Esophagus mucosa (tissue), 1 donor: ENCODE measurements at places on chromosomes 16 and 17.

DNA sequence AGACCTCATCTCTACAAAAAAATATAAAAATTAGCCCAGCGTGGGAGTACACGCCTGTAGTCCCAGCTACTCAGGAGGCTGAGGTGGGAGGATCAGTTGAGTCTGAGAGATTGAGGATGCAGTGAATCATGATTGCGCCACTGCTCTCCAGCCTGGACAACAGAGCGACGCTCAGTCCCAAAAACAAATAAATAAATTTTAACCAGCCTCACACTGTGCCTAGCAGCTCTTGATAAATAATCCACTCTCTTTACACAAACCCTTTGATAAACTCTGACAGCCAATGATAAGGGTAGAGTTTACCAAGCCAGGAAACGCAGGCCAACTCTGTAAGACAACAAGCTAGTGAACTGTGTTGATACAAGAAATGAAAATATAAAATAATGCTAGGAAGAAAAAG lies 32.7 kb downstream of the LITAF start:
- ATAC-seq, result no peak

GRCh38 chr16:73389085-73389484 lies 341.2 kb upstream of the ZFHX3 start:
- no peak for ATAC-seq

DNA sequence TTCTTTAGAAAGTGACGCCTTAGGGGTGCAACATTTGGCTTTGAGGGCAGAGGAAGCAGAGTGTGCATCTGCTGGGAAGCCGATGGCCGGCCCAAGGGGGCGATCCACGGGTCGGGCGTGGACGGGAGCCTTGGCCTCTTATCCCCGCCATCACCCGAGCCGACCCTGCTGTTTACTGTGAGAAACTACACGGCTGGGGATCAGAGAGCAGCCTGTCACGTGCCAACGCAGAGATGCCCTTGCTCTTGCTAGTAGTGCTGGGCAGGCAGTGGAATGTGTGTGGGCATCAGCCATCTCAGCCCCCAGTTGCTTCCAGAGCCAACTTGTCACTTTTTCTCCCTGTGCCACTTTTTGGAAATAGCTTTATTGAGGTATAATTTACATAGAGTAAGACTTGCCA lies 26.7 kb upstream of the ITGB4 start:
- no peak for ATAC-seq

- ATAC-seq, result no peak
These were observed 29.7 kb upstream of the GAN start for GRCh38 chr16:81284995-81285600.

DNA sequence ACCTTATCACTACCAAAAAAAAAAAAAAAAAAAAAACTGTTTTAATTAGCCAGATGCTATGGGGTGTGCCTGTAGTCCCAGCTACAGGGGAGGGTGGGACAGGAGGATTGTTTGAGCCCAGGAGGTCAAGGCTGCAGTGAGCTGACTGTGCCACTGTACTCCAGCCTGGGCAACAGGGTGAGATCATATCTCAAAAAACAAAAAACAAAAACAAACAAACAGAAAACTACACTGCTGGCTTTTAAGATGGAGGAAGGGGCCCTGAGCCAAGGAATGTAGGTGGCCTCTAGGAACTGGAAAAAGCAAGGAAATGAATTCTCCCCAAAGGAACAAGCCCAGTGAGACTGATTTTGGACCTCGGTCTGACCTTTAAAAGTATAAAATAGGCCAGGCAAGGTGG lies 61.4 kb downstream of the BEAN1 start:
- ATAC-seq, result no peak

GRCh38 chr16:3767333-3767986 lies 50.1 kb upstream of the TRAP1 start:
- no peak for ATAC-seq

DNA sequence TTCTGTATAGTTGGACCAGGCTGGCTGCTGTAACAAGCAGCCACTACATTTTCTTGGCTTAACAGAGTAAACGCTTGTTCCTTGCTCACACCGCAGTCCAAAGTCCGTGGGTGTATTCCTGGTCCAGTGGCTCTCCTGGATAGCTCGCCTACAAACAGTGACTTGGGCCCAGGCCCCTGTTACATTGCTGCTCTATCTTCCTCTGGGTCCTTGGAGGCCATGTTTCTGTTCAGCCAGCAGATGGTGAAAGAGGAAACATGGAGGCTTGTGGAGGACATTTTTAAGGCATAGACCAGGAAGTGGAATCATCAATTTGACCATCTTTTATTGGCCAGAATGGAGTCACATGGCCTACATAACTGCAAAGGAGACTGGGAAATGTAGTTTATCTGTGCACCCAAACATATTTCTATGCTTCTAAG lies 55.1 kb downstream of the ATP2C2 start:
- ATAC-seq, result peak; percentile 69

DNA sequence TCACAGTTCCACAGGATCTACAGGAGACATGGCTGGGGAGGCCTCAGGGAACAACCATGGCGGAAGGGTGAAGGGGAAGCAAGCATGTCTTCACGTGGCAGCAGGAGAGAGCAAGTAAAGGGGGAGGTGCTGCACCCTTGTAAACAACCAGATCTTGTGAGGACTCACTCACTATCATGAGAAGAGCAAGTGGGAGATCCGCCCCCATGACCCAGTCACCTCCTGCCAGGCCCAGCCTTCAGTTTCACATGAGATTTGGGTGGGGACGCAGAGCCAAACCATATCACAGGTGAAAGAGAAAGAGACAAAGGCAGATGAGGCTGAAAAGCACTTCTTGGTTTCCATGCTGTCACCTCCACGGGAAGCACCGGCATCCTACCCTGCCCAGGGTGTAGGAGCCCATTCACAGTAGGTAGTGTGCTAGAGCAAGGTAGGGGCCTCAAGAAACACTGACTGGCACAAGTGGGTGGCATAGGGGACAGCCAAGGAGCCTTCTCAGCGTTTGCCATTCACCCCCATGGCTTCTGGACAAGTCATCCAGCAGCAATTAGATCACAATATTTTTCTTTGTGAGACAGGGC lies 6.6 kb downstream of the NARF start:
- ATAC-seq, result no peak

GRCh38 chr17:69486779-69487637 lies 72.5 kb downstream of the MAP2K6 start:
- no peak for ATAC-seq
